ENCODE measurements at places on chromosomes 7 and 10. TPM values are rescaled to one million over a fixed set of nuclear protein-coding genes. Genes with fewer than 3 reads are reported as not detected.
A peak's percentile ranks its signal among the peaks of the same experiment; 100 is the strongest.

GRCh38 chr10:73773152-73773879 is 8.5 kb upstream of the CHCHD1 start:
- H3K36me3 ChIP-seq: peaks cover 54% of the 10 kb centered on the region
- peak overlapping the region; percentile 91 for H3K27ac ChIP-seq
- no peak for DNase-seq
- peak overlapping the region; percentile 90 for H3K4me3 ChIP-seq

GRCh38 chr7:112439476-112439875 is 10.8 kb upstream of the IFRD1 start:
- no peak overlapping the region for H3K27ac ChIP-seq
- DNase-seq: no peak
- no peak overlapping the region for H3K4me3 ChIP-seq
- no peaks in the 10 kb centered on the region for H3K4me1 ChIP-seq
- H3K27me3 ChIP-seq: no peaks in the 10 kb centered on the region

The DLX6 gene
- not detected for total RNA-seq

DNA sequence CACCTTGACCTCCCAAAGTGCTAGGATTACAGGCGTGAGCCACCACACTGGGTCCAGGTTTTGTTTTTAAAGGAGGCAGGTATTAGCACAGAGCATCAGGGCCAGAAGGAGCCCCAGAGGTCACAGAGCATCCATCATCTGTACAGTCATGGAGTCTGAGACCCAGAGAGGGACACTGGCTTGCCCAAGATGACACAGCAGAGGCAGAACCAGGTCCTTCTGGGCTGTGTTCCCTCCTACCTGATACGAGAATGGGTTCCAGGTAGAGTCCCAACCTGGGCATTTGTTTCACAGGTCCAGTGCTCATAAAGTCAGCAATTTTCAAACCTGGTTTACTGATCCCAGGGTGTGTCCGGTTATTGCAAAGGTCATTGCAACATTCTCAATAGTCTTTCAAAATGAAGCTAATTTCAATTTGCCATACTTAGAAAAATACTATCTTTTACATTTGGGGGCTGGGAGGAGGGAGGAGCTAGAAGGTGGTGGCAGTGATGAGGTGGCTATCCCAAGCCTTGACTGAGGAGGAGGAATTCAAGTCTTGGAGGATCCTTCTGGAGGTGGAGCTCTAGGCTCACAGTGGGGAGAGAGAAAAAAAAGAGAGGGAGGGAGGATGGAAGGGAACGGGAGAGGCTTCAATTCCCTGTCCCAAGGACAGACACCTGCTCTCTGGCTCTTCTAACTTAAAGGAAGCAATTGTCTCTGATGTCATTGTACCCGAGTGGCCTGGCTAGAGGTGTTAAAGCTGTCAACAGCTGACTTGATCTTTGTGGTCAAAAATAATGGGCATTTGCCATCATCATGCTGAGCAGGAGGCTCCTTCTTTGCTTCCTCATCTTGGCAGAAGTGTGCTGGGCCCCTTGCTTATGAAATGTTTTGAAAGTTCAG is 8.1 kb downstream of the MXI1 start:
- no peak overlapping the region for H3K4me3 ChIP-seq
- no peak for DNase-seq
- H3K4me1 ChIP-seq: peaks cover 65% of the 10 kb centered on the region
- H3K27me3 ChIP-seq: no peaks in the 10 kb centered on the region
- no peaks in the 10 kb centered on the region for H3K36me3 ChIP-seq

GRCh38 chr7:33769930-33770329 is 135.4 kb upstream of the BMPER start:
- no peak overlapping the region for H3K27ac ChIP-seq
- H3K4me3 ChIP-seq: no peak overlapping the region
- H3K27me3 ChIP-seq: no peaks in the 10 kb centered on the region
- H3K4me1 ChIP-seq: no peaks in the 10 kb centered on the region
- no peak for DNase-seq

DNA sequence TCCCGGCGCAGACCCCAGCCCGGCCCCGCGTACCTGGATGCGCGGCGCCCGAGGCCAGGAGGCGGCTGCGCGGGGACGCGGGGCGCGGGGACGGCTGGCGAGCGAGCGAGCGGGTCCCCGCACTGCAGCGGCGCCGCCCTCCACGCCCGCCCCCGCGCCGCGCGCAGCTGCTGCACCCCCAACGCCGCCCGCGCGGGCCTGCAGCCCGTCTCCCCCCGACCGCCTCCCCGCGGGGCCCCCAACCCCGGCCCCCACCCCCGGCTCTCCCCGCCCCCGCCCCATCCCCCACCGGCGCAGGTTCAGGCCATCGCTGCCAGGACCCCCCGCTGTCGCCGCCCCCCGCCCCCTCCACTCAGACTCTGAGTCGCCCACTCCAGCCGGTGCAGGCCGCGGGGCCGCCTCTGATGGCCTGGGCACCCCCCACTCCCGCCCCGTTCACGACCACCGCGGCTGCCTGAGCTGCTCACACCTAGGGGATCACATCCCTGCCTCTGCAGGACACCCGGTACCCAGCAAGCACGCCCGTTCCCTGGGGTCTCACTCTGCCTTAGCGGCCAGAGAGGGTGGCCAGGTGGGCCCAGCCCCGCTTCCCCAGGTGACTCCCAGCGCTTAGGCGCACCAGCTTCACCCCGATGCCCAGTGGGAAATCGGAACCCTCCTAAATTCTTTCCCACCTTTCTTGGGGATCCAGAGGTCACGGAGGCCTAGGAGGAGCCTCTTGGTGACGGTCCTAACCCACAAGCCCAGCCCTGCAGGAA is 13.9 kb upstream of the DNAAF5 start:
- H3K27ac ChIP-seq: no peak overlapping the region
- DNase-seq: no peak
- peaks cover 13% of the 10 kb centered on the region for H3K4me1 ChIP-seq
- no peaks in the 10 kb centered on the region for H3K36me3 ChIP-seq
- peaks cover 4% of the 10 kb centered on the region for H3K27me3 ChIP-seq

The ZNF25 gene
- 5.4 TPM for total RNA-seq

The HTR7 gene
- 0.08 TPM for total RNA-seq

DNA sequence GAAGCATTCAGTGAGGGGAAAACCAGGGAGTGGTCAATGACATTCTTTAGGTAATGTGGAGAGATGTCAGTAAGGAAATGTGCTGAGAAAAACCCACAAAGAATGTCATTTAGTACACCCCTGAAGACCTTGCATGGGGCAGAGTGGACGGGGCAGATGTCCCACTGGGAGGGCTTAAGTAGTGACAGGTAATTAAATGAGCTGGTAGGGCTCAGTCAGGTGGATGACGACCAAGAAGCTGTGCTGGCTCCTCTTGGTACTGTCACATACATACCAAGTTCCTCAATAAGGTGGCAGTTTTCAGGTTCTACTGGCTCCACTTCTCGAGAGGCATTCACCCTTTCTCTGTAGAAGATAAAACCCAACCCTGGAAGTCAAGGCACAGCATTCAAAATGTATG is 1.8 kb downstream of the PON3 start:
- no peak overlapping the region for H3K4me3 ChIP-seq
- peaks cover 44% of the 10 kb centered on the region for H3K27me3 ChIP-seq
- peaks cover 12% of the 10 kb centered on the region for H3K4me1 ChIP-seq
- H3K27ac ChIP-seq: no peak overlapping the region
- no peaks in the 10 kb centered on the region for H3K36me3 ChIP-seq
- no peak for DNase-seq

The MAGI2 gene
- total RNA-seq: not detected

The ADCY1 gene
- 0.03 TPM for total RNA-seq

- DNase-seq: no peak
- H3K27me3 ChIP-seq: peaks cover 29% of the 10 kb centered on the region
- no peaks in the 10 kb centered on the region for H3K36me3 ChIP-seq
- no peak overlapping the region for H3K4me3 ChIP-seq
- H3K27ac ChIP-seq: no peak overlapping the region
Observed at GRCh38 chr10:47376522-47377220, 7.4 kb downstream of the ZNF488 start.

- H3K27me3 ChIP-seq: no peaks in the 10 kb centered on the region
- no peak overlapping the region for H3K27ac ChIP-seq
- H3K36me3 ChIP-seq: no peaks in the 10 kb centered on the region
- DNase-seq: no peak
- no peak overlapping the region for H3K4me3 ChIP-seq
Observed at GRCh38 chr7:106166651-106167342, 54.7 kb upstream of the SYPL1 start.

Data from CD4-positive, alpha-beta T cell (primary cell).